Right ventricle myocardium superior (tissue), 1 donor: ENCODE measurements at places on chromosomes 16 and 17.

DNA sequence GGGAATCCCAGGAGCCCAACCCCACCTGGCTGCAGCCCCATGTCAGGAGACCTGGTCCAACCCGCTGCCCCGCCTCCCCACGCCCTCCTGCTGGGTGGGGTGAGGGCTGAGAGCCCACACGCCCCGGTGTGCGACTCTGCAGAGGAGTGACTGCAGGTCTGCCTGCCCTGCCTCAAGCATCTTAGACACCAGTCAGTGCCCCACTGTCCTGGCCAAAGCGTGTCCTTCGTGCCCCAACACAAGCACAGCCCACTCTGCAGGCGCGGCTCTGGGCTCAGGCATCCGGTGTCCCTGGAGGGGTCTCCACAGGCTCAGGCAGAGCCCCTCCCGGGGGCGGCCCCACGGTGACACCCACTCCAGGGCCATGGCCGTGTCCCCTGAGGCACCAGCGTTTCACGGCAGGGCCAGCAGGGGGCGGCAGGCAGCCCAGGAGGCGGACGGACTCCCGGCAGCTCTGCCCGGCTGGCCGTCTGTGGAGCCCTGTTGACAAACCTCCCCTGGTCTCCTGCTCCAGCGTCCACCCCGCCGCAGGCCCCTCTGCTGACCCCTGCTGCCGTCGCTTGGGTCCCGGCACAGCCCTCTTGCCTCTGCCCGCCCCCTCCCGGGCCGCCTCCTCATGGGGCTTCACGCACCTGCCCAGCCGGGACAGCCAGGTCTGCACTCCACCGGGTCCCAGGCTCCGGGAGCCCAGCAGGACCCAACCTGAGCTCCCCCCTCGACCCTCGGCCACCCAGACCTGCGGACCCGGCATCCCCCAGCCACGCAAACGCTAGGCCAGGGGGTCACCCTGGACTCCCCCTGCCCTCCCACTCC is 8.6 kb upstream of the UBE2I start:
- peak; percentile 80 for DNase-seq

- DNase-seq = no peak
Observed at GRCh38 chr17:45423304-45423974, 9.2 kb downstream of the ARHGAP27 start.

DNA sequence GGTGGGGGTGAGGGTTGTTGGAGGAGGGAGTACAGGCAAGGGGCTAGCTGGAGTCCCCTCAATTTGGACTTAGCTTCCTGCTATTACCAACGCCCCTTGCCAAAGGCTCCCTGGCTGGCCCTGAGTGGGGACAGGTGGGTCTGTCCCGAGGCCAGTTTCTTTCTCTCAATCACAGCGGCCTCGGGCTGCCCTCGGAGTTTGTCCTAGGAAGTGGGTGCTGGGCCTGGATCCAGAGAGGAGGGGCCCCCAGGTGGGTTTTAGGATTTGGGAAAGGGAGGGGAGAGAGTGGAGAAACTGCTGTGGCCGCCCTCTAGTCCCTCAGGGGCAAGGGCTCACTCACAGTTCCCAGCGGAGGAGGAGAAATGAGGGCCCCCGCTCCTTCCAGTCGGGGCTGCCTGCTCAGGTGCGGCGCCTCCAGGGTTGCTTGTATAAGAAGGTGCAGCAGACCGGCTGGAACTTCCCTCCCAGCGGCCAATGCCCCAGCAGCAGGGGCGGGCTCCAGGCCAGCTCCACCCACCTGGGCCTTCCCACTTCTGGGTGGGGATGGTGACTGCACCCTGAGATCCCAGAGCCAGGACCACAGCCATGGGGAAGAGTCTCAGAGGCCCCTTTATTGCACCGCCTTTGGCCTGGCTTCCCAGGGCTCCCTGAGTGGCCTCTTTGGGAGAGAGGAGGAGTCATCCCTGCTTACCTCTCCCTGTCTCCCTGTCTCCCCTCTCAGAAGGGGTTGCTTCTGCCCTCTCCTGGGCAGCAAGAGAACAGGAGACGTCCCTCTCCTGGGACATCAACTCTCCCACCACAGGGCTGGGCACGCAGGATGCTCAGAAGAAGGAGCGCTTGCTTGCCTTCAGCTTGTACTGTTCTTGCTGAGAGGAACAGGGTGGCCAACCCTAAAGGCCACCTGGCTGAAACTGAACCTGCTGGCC is 112.0 kb upstream of the SMURF2 start:
- no peak for DNase-seq

- DNase-seq = peak; percentile 84
Observed at GRCh38 chr16:4315186-4316107, at the start of gene GLIS2. GLIS2 (plus strand) TSS chr16:4316067; CDS start chr16:4332281, 16,214 bp downstream.

DNA sequence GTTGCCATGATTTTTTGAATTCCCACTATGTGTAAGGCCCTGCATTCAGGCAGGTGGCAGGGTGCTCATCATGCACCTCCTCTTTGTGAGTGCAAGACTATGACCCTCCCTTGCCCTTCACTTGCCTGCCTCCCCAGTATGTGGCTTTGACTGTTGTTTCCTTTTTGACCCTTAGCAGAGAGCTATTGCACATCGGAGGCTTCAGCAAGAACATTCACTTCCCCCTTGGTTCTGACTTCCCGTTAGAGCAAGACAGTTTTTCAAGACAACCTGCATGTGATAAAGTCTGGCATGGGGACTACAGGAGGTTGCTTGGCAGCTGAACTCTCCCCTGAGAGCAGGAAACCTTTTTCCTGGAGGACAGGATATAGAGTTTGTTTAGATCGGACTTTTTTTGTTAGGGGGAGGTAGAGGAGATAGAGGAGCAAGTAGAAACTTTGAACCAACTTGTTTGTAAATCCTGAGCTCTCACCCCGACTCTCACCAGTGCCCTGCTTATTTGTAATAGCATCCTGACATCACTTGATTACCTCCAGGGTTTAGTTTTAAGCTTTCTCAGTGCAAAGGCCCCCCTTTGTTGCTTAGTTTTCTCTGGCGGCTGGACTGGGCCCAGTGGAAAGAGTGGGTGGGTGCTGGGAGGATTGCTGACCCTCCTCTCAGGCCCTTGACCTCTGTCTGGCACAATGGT is 34.3 kb downstream of the LIMD2 start:
- DNase-seq = no peak

DNA sequence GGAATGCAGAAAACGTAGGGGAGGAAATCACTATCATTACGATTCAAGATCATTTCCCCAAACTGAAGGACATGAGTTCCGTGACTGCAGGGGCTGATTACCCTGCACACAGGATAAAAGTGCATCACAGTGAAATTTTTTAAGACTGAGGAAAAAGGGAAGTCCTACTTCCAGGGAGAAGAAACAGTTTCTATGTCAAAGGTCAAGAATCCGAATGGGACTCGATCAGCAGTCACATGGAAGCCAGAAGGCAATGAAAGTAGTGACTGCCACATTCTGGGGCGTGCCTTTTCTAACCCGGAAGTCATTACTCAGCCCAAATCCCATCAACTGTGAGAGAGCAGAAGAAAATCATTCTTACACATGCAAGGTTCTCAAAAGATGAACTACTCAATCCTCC is 12.1 kb downstream of the ZZEF1 start:
- no peak for DNase-seq

DNA sequence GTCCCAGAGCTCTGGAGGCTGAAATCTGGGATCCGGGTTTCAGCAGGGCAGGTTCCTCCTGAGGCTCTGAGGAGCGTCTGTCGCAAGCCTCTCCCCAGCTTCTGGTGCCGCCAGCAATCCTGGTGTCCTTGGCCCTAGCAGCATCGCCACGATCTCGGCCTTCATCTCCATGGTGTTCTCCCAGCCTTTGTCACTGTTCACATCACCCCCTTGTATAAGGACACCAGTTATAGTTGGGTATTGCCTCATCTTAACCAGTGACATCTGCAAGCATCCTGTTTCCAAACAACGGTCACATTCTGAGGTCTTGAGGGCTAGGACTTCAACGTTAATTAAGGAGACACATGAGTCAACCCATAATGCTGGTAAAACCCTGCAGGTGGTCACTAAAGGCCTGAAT is 2.8 kb upstream of the PPP1R27 start:
- DNase-seq = no peak

- no peak for DNase-seq
Observed at GRCh38 chr17:37750768-37751475, 6.1 kb upstream of the HNF1B start.

GRCh38 chr16:67055712-67056487 is 27.0 kb downstream of the CBFB start:
- DNase-seq = no peak

GRCh38 chr16:29806641-29807425 is 504 bp downstream of the MAZ start:
- DNase-seq = peak; percentile 71

DNA sequence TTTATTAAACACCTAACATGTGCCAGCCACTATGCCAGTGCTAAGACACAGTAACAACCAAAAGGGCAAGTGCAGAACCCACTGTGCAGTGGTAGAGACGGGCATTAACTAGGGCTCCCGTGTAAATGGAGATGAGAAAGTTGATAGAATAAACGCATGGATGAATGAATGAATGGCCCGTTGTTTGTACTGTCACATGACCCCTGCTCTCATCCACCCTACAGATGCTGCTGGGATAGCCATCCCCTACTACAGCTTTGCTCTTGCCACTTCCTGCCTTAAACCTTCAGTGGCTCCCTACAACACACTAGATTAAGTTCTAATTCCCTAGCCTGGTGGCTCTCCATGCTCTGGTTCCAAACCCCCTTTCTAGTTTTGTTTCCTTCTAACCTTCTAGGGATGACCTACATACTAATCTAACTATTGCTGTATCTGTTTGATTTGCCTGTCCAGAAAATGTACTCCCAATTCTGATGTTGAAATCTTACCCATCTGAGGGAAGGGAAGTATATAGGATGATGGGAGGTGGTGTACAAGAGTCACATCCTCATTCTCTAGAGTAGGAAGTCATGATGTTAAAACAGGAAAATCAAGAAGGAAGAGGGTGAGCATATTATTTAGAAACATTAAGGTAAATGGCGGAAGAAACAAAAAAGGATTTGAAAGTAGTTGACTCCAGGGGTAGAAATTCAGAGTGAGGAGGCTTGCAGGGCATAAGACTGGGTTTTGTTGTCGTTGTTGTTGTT is 11.4 kb upstream of the TNRC6C start:
- DNase-seq = no peak

GRCh38 chr16:81273223-81273950 is 34.9 kb downstream of the BCO1 start:
- no peak for DNase-seq

DNA sequence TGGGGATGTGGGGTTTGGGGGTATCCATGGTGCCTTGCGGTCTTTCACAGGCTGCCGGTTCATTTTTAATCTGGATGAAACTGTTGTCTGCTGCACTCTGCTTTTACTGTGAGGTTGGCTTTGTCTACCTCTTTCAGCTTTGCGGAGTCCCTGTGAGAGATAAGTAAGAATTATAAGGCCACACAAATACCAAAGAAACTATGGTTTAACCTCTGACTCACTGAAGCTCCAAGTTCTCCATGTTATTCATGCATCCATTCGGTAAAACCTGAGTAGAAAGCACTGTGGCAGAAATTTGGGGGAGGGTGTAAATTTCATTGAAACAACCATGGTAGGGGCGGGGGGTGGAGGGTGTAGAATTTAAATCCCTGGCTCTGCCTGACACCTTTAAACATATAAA is 30.5 kb downstream of the KIAA0753 start:
- no peak for DNase-seq

- DNase-seq = peak; percentile 90
Observed at GRCh38 chr16:50696575-50697420, 3.4 kb downstream of the NOD2 start.

- DNase-seq = no peak
Observed at GRCh38 chr17:57424777-57425188, 168.5 kb downstream of the MSI2 start.

GRCh38 chr16:1871974-1872635 is at the start of gene MEIOB:
MEIOB (minus strand) TSS chr16:1872164; CDS start chr16:1868175, 3,989 bp downstream.
- no peak for DNase-seq

GRCh38 chr16:24077966-24078365 is 178.2 kb upstream of the CACNG3 start:
- DNase-seq = no peak

DNA sequence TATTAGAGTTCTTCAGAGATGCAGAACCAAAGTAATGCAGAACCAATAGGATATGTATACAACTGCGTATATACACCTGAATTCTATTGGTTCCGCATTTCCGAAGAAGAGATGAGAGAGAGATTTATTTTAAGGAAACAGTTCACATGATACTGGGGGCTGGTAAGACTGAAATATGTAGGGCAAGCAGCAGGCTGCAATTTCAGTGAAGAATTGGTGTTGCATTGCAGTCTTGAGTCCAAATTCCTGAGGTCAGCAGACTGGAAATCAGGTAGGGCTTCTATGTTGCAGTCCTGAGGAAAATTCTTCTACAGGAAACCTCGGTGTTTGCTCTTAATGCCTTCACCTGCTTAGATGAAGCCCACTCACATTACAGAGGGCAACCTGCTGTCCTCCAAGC is 128.2 kb upstream of the MED13 start:
- DNase-seq = no peak

GRCh38 chr17:8284126-8284525 is 4.3 kb upstream of the RANGRF start:
- DNase-seq = no peak

GRCh38 chr16:81888520-81889394 is 109.7 kb downstream of the PLCG2 start:
- no peak for DNase-seq

DNA sequence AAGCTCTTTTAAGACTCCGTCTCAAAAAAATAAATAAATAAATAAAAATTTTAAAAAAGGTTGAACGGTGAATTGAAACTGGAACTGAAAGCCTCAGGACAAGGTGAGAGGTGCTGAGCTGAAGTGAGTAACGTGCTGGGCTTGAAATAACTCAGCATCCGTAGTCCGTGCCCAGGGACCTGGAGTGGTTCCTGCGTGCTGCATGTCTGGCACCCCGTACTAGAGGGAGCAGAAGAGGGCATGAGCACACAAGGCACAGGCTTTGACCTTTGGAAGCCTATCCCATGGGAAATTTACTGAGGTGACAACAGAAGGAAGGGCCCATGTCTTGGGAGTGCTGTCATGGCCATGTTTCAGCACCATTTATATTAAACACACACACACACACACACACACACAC is 4.5 kb upstream of the MEIOB start:
- no peak for DNase-seq

DNA sequence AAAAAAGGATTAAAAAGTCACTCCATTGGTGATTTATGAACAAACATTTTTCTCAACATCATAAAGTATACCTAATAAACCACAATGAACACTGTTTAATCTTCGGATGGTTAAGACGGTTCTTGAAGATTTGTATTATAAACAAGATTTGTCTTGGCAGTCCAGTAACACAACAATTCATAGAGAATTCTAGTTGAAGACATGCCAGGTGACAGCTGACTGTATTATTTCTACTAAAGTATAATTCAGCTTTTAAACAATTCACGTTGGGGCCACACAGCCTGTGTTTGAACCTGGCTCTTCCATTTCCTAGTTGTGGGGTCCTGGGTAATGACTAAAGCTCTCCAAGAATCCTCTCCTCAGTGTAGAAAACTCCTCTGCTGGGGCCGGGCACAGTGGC is 22.0 kb downstream of the STX8 start:
- no peak for DNase-seq

DNA sequence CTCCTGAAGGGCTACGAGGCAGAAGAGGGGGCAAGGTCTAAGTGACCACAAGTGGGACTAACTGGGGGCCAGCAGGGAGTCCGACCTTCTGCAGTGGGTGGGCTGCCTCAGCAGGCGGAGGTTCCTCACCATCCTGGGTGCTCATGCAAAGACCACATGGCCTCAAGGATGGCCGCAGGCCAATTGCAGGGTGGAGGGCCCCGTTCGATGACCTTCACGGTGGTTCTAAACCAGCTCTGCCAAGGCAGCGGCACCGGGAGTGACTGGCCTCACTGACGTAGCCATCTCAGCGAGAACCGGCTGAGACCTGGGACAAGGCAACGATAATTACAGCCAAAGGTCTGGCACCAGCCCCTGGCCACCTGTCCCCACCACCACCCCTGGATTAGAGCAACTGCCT is 5.7 kb downstream of the SMIM5 start:
- no peak for DNase-seq

- DNase-seq = no peak
Observed at GRCh38 chr17:17942846-17943245, 29.4 kb downstream of the TOM1L2 start.
